ENCODE measurements at places on chromosomes 16 and 17. TPM values are rescaled to one million over a fixed set of nuclear protein-coding genes. Genes with fewer than 3 reads are reported as not detected.

Gene MT1A
- total RNA-seq = not detected

Gene CDT1
- total RNA-seq = 36.7 TPM

Gene STX1B
- 0.06 TPM for total RNA-seq

Gene TOX3
- total RNA-seq = not detected

Gene TMC8
- not detected for total RNA-seq

Gene ARHGDIG
- total RNA-seq = not detected

Gene MYL11
- not detected for total RNA-seq

DNA sequence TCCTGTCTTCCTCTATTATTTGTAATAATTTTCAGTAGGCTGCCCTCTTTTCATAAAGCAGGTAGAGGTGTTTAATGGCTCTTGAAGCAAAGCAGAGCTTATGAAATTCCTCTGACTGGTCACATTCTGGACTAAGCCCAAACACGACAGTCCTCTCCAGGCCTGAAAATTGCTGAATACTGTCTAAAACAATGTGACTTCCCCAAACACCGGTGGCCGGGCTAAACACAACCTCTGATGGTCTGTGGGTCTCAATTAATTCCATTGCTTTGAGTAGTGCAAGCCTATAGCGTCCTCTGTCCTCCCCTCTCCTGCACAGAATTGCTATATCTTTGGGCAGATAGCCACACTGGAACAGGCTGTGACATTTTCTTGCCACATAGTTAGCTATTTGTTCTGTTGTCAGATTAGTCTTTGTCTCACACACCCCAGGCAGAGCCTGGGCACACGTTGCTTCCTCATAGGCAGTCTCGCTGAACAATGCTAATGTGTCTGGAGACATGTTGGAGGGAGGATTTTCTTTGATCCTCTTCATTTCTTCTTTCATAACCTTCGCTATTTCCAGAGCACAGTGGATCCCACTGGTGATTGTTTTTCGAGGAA is 10.8 kb upstream of the SLFN12L start:
- H3K36me3 ChIP-seq = no peaks in the 10 kb centered on the region
- no peak overlapping the region for H3K4me3 ChIP-seq
- no peak for DNase-seq
- peaks cover 13% of the 10 kb centered on the region for H3K4me1 ChIP-seq

- H3K27ac ChIP-seq = no peak overlapping the region
- peaks cover 23% of the 10 kb centered on the region for H3K4me1 ChIP-seq
- no peak for DNase-seq
- H3K4me3 ChIP-seq = no peak overlapping the region
These were observed 128.4 kb downstream of the ANKRD11 start for GRCh38 chr16:89361751-89362539.

- no peaks in the 10 kb centered on the region for H3K36me3 ChIP-seq
- no peaks in the 10 kb centered on the region for H3K4me1 ChIP-seq
- no peak for DNase-seq
- H3K27me3 ChIP-seq = no peaks in the 10 kb centered on the region
These were observed 6.1 kb upstream of the STH start for GRCh38 chr17:45992904-45993303.

- no peak overlapping the region for H3K4me3 ChIP-seq
- H3K36me3 ChIP-seq = no peaks in the 10 kb centered on the region
- H3K27ac ChIP-seq = no peak overlapping the region
- DNase-seq = peak; percentile 72
- peaks cover 4% of the 10 kb centered on the region for H3K4me1 ChIP-seq
These were observed 6.6 kb downstream of the PTX4 start for GRCh38 chr16:1481906-1482835.

DNA sequence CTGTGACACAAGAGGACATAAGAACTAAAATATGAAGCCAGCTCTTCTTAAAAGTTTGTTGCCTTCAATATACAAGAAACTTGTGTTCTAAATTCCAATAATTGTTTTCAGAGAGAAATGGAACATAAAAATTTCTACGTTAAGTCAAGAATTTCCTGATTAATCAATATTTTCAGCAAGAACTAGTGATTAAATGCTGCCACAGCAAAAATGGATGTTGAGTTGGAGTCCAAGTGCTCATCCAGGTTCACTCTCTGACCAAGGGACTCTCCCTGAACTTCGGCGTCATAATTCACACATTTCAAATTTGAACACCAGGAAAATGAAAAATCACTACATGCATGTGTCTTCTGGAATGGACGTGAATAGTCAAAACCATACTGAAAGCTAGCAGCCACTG is 1263.6 kb upstream of the GOT2 start:
- no peak overlapping the region for H3K27ac ChIP-seq
- H3K4me3 ChIP-seq = no peak overlapping the region
- no peaks in the 10 kb centered on the region for H3K27me3 ChIP-seq
- H3K36me3 ChIP-seq = no peaks in the 10 kb centered on the region
- DNase-seq = no peak

DNA sequence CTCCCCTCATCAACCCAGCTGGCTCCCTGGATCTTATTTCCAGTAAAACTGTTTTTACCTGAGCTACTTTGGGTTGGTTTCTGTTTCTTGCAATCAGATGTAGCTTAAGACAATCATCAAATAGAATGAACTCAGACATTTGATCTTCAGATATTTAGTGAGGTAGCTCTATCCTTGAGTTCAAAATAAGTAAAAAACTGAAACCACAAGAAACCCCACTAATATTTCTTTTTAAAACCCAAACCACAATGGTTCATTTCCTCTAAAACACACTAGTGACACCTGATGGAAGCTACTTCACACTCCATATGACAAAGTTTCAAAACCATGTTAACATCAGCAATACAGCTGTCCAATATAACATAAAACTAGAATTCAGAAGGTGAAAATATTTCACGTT is 37.8 kb downstream of the CACNG1 start:
- H3K4me3 ChIP-seq = no peak overlapping the region
- H3K36me3 ChIP-seq = peaks cover 34% of the 10 kb centered on the region
- DNase-seq = no peak

DNA sequence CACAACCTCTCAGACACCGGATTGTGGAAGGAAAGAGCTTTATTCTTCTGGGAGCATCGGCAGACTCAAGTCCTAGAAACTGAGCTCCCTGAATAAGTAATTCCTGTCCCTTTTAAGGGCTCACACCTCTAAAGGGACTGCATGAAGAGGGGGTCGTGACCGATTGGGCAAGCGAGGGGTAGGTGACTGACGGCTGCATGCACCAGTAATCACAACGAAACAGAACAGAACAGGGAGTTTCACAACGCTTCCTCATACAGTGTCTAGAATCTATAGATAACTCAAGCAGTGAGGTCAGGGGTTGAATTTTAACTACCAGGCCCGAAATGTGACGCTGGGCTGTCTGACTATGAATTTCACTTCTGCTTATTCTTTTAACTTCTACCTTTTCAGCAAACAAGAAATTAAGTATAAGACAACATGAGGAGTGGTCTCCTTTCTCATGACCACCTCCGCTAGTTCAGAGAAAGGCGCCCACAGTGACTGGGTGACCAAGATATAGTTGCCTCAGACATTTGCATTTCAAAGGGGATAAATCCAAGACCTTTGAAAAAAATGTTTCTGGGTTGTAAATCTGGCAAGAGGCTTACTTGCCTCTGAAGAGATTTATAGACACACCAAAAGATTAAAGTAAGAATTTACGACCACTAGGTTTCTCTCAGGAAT is 88.4 kb upstream of the ATF7IP2 start:
- no peak overlapping the region for H3K27ac ChIP-seq
- no peak for DNase-seq
- H3K4me1 ChIP-seq = no peaks in the 10 kb centered on the region
- H3K27me3 ChIP-seq = no peaks in the 10 kb centered on the region
- H3K4me3 ChIP-seq = no peak overlapping the region
- no peaks in the 10 kb centered on the region for H3K36me3 ChIP-seq

- H3K27me3 ChIP-seq = no peaks in the 10 kb centered on the region
- no peaks in the 10 kb centered on the region for H3K36me3 ChIP-seq
- H3K4me3 ChIP-seq = no peak overlapping the region
These were observed 7.8 kb downstream of the ST6GALNAC2 start for GRCh38 chr17:76577876-76578275.

DNA sequence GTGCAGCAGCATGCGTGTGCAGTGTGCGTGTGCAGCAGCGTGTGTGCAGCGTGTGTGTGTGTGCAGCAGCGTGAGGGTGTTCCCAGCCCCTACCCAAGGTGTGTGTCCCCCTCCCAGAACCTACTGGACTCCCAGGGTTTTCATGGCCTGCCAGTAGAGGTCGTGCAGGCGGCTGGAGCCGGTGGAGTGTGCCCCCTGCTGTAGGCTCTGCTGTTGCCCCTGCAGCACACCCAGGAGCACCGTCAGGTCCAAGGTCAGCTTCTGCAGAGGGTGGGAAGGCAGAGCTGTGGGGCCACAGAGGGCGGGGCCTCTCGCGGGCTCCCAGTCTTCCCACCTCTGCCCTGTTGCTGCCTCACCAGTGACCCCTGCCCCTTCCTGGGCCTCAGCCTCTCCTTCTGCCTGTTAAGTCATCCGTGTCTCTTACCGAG is 14.9 kb downstream of the MYBBP1A start:
- H3K36me3 ChIP-seq = peaks cover 44% of the 10 kb centered on the region
- H3K4me1 ChIP-seq = no peaks in the 10 kb centered on the region
- no peak overlapping the region for H3K27ac ChIP-seq
- DNase-seq = no peak

- no peaks in the 10 kb centered on the region for H3K36me3 ChIP-seq
- no peaks in the 10 kb centered on the region for H3K27me3 ChIP-seq
- H3K4me3 ChIP-seq = no peak overlapping the region
- H3K27ac ChIP-seq = no peak overlapping the region
- no peak for DNase-seq
These were observed 32.2 kb downstream of the ARHGAP44 start for GRCh38 chr17:12821376-12821940.

GRCh38 chr17:21113049-21113690 is 13.6 kb upstream of the DHRS7B start:
- no peaks in the 10 kb centered on the region for H3K4me1 ChIP-seq
- DNase-seq = no peak
- H3K27ac ChIP-seq = no peak overlapping the region
- H3K27me3 ChIP-seq = no peaks in the 10 kb centered on the region
- H3K4me3 ChIP-seq = no peak overlapping the region

GRCh38 chr16:27164352-27164751 is 39.0 kb upstream of the KDM8 start:
- no peak overlapping the region for H3K4me3 ChIP-seq
- no peak overlapping the region for H3K27ac ChIP-seq
- DNase-seq = no peak
- peaks cover 3% of the 10 kb centered on the region for H3K27me3 ChIP-seq
- no peaks in the 10 kb centered on the region for H3K4me1 ChIP-seq

DNA sequence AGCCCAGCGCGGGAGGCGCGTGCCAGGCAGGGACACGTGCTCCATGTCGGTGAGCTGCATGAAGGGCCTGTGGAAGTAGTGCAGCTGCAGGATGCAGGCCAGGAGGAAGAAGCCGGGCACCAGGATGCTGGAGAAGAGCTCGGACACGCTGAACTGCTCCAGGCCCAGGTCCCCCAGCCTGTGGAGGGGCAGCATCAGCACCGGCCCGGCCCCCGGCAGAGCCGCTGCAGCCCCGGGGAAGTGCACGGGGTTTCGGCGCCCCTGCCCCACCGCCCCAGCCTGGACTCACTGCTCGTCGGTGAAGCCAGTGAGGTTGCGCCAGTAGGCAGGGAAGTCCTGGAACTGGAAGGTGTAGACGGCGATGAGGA is 28.0 kb downstream of the CTU2 start:
- no peak for DNase-seq
- H3K4me1 ChIP-seq = 0 out of 2 replicates have a peak, but pooled peaks cover 7% of the 10 kb centered on the region
- H3K36me3 ChIP-seq = peaks cover 92% of the 10 kb centered on the region
- no peak overlapping the region for H3K27ac ChIP-seq
- H3K27me3 ChIP-seq = no peaks in the 10 kb centered on the region
- H3K4me3 ChIP-seq = no peak overlapping the region
